WTC11 (cell line): ENCODE measurements at places on chromosomes 6 and 20.

GRCh38 chr6:148971031-148971927 is 224.4 kb downstream of the UST start:
- DNase-seq, result no peak

DNA sequence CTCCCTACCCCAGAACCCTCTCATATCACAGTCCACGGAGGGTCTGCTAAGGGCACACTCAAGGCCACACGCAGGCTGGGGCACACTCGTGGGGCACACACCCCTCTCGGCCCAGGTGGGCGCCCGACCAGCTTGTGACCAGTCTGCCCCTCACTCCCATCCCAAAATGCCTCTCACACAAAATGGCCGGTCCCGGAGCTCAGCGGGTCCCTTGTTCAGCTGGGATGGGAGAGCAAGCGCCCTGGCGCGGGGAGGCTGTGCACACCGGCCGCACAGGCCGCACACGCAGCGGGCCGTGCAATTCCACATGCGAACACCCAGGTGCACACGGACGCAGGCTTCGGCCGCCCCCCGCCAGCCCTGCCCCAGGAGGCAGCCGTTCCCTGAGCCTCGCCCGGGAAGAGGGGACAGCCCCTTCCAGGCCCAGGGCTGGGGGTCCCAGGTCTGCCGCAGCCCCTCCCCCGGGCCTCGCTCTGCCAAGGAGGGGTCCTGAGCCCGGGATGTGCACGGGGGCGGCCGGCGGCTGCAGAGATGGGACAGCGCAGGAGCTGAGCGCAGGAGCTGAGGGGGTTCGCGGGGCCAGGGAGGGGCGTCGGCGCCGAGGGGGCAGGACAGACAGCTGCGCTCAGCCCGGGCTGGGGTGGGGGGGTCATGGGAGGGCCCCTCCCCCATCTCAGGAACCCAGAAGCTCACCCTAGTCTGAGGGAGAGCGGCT is 1.3 kb downstream of the KCNQ2 start:
- no peak for DNase-seq

DNA sequence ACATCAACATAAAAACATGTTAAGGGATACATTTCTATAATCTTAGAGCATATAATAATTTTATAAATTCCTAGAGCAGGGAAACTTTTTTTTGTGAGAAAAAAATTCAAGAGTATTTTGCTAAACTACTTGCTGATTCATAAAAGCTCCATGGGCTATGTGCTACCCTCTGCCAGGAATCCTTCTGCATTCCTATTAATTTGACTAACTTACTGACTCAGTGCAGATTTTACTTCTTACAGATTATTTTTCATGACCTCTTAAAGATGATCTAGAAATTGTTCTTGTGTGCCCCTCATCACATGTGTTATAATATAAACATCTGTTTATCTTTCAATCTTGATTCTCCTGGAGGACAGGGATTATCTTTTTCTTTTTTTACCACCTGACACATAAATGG is 5.7 kb downstream of the VTA1 start:
- DNase-seq, result no peak

DNA sequence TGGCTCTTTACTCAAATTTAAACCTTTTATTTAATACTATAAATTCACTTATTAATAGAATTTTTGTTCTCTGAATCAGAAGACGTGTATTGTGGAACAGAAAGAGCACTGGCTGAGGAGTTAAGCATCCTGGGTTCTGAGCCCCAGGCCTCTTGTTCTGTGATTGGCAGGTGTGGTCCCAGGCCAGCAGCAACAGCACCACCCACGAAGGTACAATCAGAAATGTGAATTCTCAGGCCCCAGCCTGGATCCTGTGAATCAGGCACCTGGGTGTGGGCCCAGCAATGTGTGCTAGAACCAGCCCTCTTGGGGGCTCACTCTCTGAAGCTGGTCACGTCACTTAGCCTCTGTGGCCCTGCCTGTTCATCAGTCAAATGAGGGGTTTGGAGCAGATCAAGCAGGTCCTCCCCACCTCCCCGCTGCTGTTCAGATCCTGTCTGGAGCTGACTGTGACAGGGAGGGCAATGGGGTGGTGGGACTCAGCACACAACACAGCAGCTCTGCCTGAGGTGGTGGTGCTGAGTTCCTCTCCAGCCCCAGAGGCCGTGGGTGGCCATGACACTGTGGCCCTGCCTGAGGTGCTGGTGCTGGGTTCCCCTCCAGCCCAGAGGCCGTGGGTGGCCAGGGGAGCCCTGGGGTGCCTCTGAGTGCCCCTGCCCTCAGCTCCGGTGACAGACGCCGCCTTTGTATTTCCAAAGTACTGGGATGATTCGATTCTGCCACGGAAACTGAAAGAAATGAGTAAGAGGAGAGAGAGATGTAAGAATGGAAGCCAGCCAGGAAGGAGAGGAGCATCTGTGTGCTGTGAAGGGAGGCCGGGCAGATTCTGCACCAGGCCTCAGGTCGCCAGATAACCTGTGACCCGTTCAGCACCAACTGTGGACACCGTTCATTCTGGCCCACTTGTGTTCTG is 41.6 kb upstream of the FRMD1 start:
- DNase-seq, result no peak

DNA sequence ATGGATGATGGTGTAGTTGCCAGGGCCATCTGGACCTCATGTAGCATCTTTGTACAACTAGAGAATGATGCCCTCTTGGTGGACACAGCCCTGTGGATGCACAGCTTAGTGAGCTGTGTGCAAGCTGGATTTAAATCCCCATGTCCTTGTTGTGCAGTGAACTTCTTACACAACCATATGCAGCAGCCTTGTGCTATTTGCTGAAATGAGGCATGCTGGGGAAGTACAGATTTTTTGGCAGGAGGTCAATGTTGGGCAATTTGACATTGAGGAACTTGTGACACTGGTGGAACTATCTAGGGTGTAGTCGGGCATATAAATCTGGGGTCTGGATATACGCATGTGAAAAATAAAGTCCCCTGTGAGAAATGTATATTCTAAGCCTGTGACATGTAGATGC is 5.8 kb upstream of the CDC5L start:
- DNase-seq, result no peak

DNA sequence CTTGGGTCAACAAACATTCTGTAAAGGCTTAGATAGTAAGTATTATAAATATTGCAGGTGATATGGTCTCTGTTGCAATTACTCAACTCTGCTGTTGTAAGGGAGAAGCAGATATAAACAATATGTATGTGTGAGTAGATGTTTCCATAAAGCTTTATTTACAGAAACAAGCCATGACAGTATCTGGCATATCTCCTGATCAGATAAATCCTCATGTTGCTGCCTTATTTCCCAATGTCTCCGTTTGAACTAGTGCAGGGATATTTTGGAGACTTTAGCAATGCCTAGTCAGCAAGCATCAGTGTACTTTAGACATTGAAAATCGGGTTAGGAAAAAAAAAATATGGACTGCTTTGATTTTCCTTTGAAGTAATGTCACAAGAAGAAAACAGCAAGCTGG is 96.1 kb downstream of the LAMA2 start:
- no peak for DNase-seq

- no peak for DNase-seq
These were observed 19.1 kb downstream of the ITCH start for GRCh38 chr20:34382174-34382573.

GRCh38 chr20:1472556-1473245 is 6.1 kb upstream of the NSFL1C start:
- DNase-seq, result no peak

GRCh38 chr20:60039526-60039925 is 81.3 kb downstream of the CDH26 start:
- no peak for DNase-seq

- peak; percentile 28 for DNase-seq
These were observed 324 bp downstream of the JPH2 start for GRCh38 chr20:44186674-44187053.

DNA sequence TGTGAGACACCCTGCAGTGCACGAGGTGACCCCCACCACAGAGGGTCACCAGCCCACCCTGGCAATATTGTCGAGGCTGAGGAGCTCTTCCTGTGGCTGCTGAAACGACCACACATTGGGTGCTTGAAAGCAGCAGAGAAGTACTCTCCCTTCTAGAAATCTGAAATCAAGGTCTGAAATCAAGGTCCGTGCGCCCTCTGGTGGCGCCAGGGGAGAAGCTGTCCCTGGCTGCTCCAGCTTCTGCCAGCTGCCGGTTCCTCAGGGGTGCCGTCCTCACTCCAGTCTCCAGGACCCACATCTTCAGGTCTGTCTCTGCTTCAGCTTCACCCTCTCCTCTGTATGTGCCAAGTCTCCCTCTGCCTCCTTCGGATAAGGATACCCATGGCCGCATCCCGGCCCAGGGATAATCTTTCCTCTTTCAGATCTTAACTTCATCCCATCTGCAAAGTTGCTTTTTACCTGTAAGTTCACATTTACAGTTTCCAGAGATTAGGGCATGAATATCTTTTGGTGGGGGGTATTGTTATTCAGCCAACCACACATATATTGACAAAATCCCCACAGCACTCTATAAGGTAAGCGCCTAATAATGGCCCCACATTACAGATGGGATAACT is 108.3 kb upstream of the PHACTR3 start:
- DNase-seq, result peak; percentile 80

DNA sequence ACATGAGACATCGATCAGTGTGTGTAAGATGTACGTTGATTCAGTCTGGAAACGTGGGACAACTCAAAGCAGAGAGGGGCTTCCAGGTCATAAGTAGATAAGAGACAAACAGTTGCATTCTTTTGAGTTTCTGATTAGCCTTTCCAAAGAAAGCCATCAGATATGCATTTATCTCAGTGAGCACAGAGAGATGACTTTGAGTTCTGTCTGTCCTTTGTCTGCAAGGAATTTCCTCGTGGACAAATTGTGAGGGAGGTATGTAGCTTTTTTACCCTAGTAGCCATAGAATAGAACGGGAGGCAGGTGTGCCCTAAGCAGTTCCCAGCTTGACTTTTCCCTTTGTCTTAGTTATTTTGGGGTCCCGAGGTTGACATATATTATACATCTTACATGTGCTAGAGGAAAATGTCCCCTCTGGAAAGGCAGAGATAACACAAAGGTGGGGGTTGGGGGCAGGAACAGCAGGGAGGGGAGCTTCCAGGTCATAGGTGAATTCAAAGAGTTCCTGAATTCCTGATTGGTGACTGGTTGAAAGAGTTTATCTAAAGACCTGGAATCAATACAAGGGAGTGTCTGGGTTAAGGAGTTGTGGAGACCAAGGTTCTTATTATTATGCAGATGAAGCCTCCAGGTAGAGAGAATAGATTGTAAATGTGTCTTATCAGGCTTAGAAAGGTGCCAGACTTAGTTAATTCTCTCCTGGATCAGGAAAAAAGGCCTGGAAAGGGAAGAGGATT is 237.0 kb downstream of the NFATC2 start:
- DNase-seq, result peak; percentile 23

DNA sequence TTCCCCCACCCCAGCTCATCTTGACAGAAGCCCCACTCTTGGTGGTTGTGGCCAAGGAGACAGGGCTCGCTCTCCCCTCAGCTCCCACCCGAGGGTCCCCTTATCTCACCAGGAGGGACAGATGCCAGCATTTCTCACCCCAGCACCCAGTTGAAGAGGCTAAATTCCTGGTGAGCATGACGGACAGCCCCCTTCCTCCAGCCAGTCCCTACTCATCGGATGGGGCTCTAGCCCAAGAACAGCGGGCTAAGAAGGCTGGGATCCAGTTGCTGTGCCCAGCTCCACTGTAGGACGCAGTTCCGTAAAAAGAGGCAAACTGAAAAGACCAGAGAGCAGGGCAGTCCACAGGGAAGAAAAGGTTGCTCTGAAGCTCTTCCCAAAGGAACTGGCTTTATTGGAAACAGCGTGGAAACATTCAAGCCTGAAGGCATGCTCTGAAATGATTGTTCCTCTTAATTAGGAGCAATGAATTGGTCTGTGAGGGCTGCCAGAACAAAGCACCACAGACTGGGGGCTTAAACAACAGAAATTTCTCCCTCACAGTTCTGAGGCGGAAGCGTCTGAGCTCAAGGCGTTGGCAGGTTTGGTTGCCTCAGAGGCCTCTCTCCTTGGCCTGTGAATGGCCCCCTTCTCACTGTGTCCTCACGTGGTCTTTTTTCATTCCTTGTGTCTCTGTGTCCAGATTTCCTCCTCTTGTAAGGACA is 17.9 kb upstream of the KIF25 start:
- DNase-seq, result no peak

- DNase-seq, result peak; percentile 12
These were observed 649.1 kb downstream of the EPM2A start for GRCh38 chr6:145086197-145086596.
